A549 treated with RU486 at 1 μM for 4 hours (cell line): ENCODE measurements at places on chromosomes 6 and 20. TPM values are rescaled to one million over a fixed set of nuclear protein-coding genes. Genes with fewer than 3 reads are reported as not detected.

The FAM83D gene
- total RNA-seq: 57.5 to 78.2 TPM (median 64.8 TPM) in 5 replicates

The C20orf144 gene
- total RNA-seq: 0.07 to 0.13 TPM (median 0.09 TPM) in 4 of 5 replicates, not detected in the other

The OR2H2 gene
- total RNA-seq: not detected in 5 replicates

The CLIC1 gene
- 476 to 542 TPM (median 495 TPM) in 5 replicates for total RNA-seq

The FAM120B gene
- 8.6 to 10.6 TPM (median 9.8 TPM) in 5 replicates for total RNA-seq

The HLA-F gene
- total RNA-seq: 3.5 to 5.1 TPM (median 4.4 TPM) in 5 replicates

The EYS gene
- total RNA-seq: 0.02 to 0.33 TPM in 2 of 5 replicates, not detected in the others

The MYL9 gene
- total RNA-seq: 14.8 to 28.9 TPM (median 19.9 TPM) in 5 replicates

The TPBG gene
- 39.9 to 52.9 TPM (median 50.6 TPM) in 5 replicates for total RNA-seq

The KHDC1L gene
- total RNA-seq: 0.25 to 0.51 TPM (median 0.39 TPM) in 4 of 5 replicates, not detected in the other

The SLCO4A1 gene
- 5.0 to 10.1 TPM (median 7.7 TPM) in 5 replicates for total RNA-seq

The ZSWIM3 gene
- 1.4 to 1.6 TPM (median 1.6 TPM) in 5 replicates for total RNA-seq

The PRICKLE4 gene
- 0.61 to 1.3 TPM (median 0.63 TPM) in 3 of 5 replicates, not detected in the others for total RNA-seq

The KIAA1755 gene
- total RNA-seq: 0.11 to 0.21 TPM (median 0.15 TPM) in 4 of 5 replicates, not detected in the other

The CCN5 gene
- 22.0 to 38.0 TPM (median 23.7 TPM) in 5 replicates for total RNA-seq

The GPR6 gene
- total RNA-seq: not detected in 5 replicates

The CGAS gene
- 4.8 to 5.6 TPM (median 5.2 TPM) in 5 replicates for total RNA-seq

The MRAP2 gene
- total RNA-seq: 1.1 to 1.7 TPM (median 1.3 TPM) in 5 replicates

The CTCFL gene
- not detected in 5 replicates for total RNA-seq

The MMP24OS gene
- total RNA-seq: 52.3 to 87.0 TPM (median 83.4 TPM) in 5 replicates

The IER3 gene
- total RNA-seq: 97.7 to 162 TPM (median 152 TPM) in 5 replicates

The NCOA7 gene
- 19.8 to 33.2 TPM (median 31.2 TPM) in 5 replicates for total RNA-seq

The ANGPT4 gene
- total RNA-seq: 0.03 TPM in 1 of 5 replicates, not detected in the others

The CLVS2 gene
- total RNA-seq: 0.05 to 0.13 TPM (median 0.11 TPM) in 4 of 5 replicates, not detected in the other

The TBC1D32 gene
- 0.32 to 2.4 TPM (median 1.0 TPM) in 5 replicates for total RNA-seq

The APOM gene
- total RNA-seq: 2.8 to 3.3 TPM (median 2.9 TPM) in 5 replicates

The APCDD1L gene
- 0.10 TPM in 1 of 5 replicates, not detected in the others for total RNA-seq

The NKAIN4 gene
- total RNA-seq: 5.9 to 9.6 TPM (median 6.4 TPM) in 5 replicates

The DPPA5 gene
- not detected in 5 replicates for total RNA-seq

The CYP24A1 gene
- 175 to 430 TPM (median 409 TPM) in 5 replicates for total RNA-seq

The VSTM2L gene
- 6.1 to 10.0 TPM (median 7.4 TPM) in 5 replicates for total RNA-seq

The MYLIP gene
- total RNA-seq: 2.8 to 3.3 TPM (median 3.0 TPM) in 5 replicates

The RAB23 gene
- total RNA-seq: 4.7 to 8.6 TPM (median 7.8 TPM) in 5 replicates

The SPATS1 gene
- not detected in 5 replicates for total RNA-seq

The ZSCAN12 gene
- 1.2 to 2.0 TPM (median 1.6 TPM) in 5 replicates for total RNA-seq

The UQCC2 gene
- 74.0 to 141 TPM (median 99.5 TPM) in 5 replicates for total RNA-seq

The CDKAL1 gene
- 2.8 to 4.5 TPM (median 3.0 TPM) in 5 replicates for total RNA-seq

The NOX3 gene
- total RNA-seq: not detected in 5 replicates

The EFCAB8 gene
- total RNA-seq: not detected in 5 replicates

The ZBP1 gene
- 0.07 to 0.10 TPM in 2 of 5 replicates, not detected in the others for total RNA-seq
